ENCODE measurements at places on chromosomes 12 and 14. TPM values are rescaled to one million over a fixed set of nuclear protein-coding genes. Genes with fewer than 3 reads are reported as not detected.
A peak's percentile ranks its signal among the peaks of the same experiment; 100 is the strongest.

PROX2 gene
- not detected for total RNA-seq

TAS2R30 gene
- total RNA-seq = 11.1 TPM

CSRP2 gene
- 23.3 TPM for total RNA-seq

MYF5 gene
- not detected for total RNA-seq

GRCh38 chr12:116406529-116406928 is 129.0 kb upstream of the MED13L start:
- H3K27me3 ChIP-seq = no peaks in the 10 kb centered on the region
- no peaks in the 10 kb centered on the region for H3K4me1 ChIP-seq
- DNase-seq = peak; percentile 85
- H3K27ac ChIP-seq = peak overlapping the region; percentile 21

DNA sequence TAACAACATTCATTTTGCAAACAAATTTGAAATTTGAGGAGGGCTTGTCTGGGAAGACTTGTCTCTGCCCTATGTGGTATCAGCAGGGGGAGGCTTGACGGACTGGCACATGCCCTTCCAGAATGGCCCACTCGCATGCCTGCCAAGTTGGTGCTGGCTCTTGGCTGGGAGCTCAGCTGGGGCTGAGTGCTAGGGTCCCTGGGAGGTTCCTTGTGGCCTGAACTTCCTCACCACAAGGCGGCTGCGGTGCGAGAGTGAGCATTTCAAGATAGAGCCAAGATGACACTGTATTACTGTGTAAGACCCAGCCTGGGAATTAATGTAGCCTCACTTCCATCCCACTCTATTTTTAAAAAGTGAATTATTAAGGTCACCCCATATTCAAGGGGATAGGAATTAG is 271.6 kb upstream of the PLEKHG7 start:
- H3K36me3 ChIP-seq = no peaks in the 10 kb centered on the region
- no peak overlapping the region for H3K27ac ChIP-seq

GRCh38 chr12:45725631-45726602 is 3.6 kb upstream of the ARID2 start:
- H3K36me3 ChIP-seq = no peaks in the 10 kb centered on the region
- H3K4me1 ChIP-seq = no peaks in the 10 kb centered on the region
- peak overlapping the region; percentile 81 for H3K4me3 ChIP-seq
- peak overlapping the region; percentile 100 for H3K27ac ChIP-seq

- H3K4me3 ChIP-seq = no peak overlapping the region
- H3K27me3 ChIP-seq = no peaks in the 10 kb centered on the region
- H3K4me1 ChIP-seq = no peaks in the 10 kb centered on the region
Measured at GRCh38 chr14:34018564-34019244, 67.8 kb upstream of the EGLN3 start.

DNA sequence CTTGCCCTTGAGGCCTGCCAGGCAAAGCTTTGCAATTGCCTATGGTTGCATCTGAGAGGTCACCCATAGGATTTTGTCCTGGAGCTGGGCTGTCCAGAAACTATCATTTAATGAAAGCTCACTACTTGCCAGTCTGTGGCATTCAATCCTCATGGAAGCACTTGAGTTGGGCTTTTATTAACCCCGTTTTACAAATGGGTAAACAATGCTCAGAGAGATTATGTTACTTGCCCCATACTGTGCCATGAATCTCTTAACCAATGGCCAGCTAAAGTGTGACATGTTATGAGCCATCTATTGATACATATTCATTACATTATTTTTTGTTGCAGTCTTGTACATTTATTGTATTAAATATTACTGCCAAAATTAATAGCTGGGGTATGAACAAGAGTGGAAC is 35.9 kb downstream of the PDZRN4 start:
- H3K36me3 ChIP-seq = no peaks in the 10 kb centered on the region
- no peak for DNase-seq
- H3K27me3 ChIP-seq = no peaks in the 10 kb centered on the region
- no peak overlapping the region for H3K27ac ChIP-seq
- H3K4me3 ChIP-seq = no peak overlapping the region
- no peaks in the 10 kb centered on the region for H3K4me1 ChIP-seq

DNA sequence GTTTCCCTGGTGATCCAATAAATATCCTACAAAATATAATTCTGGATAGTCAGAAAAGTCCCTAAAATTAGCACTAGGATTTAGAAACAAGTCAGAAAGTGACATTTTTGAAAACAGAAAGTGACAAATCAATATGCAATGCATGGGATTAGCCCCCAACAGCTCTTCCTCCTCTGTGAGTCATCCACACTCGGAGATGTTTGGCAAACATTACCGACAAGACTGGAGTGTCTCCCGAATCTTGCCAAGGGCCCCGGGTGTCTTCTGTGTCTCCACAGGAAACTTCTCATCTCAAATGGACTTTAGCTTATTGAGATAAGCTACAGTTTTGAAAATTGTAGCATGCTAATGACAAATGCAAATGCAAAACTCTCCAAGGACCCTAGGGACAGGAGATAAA is 398.9 kb upstream of the CCDC196 start:
- H3K27me3 ChIP-seq = no peaks in the 10 kb centered on the region
- H3K4me3 ChIP-seq = no peak overlapping the region
- no peak overlapping the region for H3K27ac ChIP-seq
- no peaks in the 10 kb centered on the region for H3K4me1 ChIP-seq
